ENCODE measurements at places on chromosomes 7 and 10.

DNA sequence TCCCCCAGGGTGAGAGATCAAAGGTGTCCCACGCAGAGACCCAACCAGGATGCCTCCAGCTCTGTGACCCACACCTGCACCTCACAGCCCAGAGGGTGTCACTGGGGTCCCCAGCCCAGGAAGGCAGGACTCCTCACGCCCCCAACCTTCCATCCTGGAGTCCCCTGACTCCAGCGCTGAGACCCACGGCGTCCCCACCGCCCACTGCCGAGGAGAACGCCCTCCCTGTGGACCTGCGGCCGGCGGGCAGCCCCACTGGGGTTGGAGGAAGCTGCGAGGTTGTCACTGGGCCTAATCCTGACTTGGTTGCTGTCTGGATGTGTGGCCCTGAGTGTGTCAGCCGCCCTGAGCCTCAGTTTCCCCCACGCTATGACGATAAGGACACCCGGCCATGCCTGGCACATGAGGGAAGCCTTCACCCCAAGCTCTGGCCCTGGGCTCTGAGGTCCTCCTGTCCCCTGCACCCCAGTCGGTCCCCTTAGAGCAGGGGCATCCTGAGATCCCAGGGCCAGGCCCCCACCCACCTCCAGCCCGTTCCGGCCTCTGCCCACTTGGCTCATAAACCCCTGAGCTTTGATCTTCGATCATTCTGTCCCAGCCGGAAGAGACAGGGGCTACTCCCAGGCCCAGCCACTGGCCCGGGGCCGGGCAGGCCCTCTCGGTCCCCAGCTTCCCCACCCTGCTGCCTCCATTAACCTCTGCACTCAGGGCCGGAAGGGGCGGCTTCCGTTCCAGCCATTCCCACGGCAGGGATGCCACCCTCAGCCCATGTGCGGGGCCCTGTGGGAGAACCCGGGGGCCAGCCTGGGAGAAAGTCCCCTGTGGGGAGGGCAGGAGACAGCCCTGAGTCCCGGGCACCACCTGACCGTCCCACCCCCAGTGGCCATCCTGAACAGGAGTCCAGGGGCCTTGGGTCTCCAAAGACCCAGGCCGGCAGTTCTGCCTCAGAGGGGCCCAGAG is 113.2 kb downstream of the MICALL2 start:
- DNase-seq = no peak

GRCh38 chr7:135414850-135415439 is 95.0 kb downstream of the CNOT4 start:
- no peak for DNase-seq

- no peak for DNase-seq
These were observed 104.2 kb upstream of the ACBD5 start for GRCh38 chr10:27344568-27345454.

DNA sequence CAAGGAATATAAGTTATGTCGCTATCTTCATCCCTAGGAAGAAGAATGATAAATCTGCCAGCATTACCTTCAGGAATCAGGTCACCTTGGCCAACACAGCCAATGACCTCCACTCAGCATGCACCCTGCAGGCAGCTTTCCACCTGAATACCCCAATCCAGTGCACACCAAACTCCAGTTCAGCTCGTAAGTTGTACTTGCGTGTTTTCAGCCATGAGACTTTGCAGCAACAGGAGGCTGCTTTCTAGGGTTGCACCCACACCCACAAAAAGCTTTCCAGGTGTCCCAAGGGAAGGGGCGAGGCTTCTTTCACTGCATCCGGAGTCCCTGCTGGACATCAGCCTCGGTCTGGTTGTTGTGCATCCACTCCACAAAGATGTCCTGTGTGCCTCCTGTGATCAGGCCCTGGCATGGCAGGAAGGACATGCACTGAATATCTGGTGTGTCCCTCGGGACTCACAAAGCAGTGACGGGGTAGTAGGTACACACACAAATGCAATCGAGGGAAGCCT is 282.9 kb downstream of the GRID1 start:
- no peak for DNase-seq

DNA sequence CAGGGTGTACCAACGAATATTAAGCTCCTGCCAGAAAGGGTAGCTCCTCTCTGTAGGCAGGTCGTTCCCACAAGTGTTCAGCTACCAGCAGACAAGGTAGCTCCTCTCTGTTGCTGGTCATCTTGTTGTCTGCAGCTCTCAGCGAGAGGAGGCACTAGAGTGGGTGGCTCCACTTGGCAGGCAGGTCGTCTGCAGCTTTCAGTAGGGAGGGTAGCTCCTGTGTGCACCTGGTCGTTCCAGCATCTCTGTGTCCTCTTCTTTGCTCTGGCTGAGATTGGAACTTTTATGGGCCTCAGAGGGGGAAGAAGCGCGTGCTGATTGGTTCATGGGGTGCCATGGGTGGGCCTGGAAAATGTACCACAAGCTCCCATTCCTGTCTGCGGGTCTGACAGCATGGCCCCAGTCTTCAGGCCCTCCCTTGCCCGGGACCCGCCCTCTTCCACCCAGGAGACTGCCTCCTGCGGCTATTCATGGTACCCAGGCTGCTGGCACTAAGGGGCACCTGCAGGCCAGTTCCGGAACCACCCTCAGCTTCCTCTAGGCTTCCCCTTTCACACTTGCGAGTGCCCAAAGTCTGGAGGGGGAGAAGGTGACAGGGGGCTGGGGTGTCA is 63.9 kb upstream of the CACNA2D1 start:
- DNase-seq = no peak

DNA sequence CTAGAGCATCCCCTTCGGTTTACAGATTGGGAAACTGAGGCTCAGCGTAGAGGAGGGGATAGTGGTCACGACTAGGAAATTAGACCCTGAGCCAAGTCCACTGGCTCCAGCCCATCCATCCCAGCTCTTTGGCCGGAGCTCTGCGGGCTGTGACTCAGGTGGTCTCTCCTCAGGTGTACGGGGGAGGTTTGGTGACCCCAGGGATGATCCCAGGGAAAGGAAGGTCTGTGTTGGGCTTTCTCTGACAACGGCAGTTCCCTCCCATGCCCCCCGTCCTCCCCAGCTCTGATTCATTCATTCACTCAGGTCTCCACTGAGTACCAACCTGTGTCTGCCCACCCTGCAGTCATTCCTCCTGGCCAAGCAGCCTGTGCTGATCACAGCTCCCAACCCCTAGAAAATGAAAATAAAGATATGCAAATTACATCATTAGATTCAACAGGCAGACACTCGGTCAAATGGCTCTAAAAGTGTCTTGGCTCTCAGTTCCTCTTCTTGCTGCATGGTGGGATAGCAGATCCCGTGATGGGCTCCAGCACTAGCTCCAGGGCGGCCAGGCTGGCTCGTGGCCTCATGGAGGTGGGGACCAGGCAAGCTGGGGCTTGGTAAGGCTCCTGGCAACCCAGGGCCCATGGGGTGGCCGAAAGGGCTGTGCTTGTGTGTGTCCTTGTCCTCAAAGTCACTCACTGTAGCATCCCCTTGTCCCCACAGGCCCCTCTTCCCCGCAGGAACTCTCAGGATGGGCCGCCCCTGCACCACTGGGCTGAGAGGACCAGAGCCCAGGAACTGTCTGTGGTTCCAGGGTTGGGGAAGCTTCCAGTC is 37.8 kb downstream of the CLRN3 start:
- no peak for DNase-seq

DNA sequence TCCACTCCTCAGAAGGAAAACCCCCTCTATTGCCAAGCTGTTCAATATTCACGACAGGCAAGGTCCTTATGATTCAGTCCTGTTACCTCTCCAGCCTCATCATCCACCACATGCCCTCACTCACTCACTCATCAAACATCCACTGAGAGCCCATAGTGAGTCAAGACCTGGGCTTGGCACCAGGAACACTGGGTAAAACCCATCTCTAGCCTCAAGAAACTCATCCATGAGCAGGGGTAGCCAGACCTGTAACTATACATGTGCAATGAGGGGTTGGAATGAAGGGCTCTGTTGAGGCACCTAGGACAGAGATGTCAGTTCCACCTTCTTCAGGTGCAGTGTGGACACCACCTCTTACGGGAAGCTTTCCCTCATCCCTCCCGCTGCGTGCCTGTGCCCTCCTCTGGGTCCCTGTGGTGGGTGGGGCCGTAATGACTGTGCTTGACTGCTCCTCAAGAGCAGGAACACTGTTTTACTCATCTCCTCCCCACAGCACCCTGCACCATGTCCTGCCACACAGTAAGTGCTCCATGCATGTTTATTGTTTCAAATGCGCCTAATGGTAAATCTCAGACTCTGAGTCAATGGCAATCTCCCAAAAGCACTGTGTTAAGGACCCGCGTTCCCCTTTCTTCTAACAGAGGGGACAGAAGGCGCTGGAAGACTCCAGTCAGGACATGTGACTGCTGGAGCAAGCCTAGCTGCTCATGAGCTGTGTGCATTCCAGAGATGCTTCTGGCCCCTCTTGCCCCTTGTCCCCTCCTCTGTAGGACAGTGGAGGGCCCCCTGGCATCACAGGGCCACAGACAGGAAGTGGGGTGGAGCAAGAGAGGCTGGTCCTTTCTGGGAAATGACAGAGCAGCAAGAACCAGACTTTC is 95.4 kb downstream of the HIPK2 start:
- DNase-seq = no peak

DNA sequence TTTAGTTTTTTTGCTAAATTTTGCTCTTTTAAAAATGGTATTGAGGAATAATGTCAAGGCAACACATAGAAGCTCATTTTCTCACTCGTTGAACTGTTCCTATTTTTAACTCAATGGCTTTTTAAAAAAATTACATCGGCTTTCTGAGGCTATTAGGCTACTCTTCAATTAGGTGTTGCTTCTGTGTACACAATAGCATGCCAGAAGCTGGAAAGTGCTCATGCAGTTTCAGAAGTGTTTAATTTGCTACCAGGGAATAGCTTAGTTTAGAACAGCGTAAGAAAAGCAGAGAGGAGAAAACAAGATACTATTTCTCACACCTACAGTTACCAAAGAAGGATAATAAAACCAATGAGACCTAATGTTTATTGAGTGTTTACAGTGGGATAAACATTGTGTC is 157.4 kb downstream of the NXPH1 start:
- no peak for DNase-seq

DNA sequence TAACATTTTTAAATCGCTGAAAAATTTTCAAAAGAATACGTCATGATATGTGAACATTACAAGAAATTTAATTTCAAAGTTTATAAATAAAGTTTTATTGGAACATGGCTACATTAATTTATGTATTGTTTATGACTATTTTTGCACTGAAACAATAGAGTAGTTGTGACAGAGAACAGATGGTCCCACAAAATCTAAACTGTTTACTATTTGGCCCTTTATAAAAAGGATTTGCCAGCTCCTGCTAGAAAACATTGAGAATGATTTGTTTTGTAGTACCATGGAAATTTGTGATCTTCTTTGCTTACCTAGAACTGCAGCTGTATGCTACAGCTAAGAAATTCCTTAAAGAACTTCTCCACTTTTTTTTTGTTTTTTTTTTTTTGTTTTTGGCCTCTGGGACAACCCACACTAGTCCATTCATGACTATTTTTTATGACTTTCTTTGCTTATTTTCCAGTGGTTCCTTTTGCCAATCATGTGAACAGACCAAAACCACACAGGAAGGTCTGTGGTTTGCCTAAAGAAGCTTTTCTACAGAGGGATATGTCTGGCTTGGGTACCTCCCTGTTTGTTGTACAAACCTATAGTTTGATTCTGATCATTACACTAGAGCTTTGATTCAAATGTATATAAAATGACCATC is 55.7 kb downstream of the ST7 start:
- no peak for DNase-seq

DNA sequence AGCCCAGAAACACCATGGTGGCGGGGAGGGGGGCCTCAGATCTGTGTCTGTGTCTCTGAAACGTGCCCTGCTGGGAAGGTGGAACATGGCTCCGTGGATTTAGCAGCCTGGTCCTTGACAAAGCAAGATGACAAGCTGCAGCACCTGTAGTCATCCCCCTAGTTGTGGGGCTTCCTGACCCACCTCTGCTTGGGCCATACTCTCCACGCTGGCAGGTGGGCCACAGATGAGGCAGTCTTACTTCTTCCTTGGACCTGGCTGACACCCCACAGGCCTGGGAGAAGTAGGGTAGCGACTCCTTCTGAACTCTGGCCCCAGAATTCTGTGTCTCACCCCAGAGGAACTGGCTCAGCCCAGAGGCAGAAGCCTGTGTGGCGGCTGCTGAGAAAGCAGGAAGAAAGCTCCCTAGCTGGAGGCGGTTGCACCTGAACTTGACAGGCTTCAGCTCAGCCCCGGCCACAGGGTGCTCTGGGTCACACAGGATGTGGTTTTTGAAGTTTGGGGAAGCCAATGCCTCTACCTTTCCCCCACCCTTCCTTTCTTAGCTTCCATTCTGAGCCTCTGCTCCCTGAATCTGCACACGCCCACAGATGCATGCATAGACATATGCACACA is 113.9 kb downstream of the ABLIM1 start:
- DNase-seq = no peak

DNA sequence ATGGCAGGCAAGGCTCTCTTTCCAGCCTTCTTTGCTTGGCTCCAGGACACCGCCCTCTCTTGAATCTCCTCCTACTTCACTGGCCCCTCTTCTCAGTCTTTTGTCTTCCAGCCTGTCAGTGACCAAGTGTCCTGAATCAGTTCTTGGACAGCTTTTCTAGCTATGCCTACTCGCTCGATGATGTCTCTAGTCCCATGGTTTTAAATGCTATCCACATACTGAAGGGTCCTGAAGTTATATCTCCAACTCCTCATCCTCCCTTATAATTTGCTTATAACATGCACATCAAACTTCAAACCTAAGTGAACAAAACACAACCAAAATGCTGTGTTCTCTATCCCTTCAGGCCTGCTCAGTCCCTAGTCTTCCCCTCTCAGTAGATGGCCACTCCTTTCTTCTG is 5.0 kb upstream of the GOLGA7B start:
- no peak for DNase-seq

GRCh38 chr10:92493362-92493761 is 80.5 kb downstream of the IDE start:
- no peak for DNase-seq

- no peak for DNase-seq
These were observed 2.9 kb downstream of the KLF6 start for GRCh38 chr10:3782146-3782450.

GRCh38 chr7:127514499-127514898 is 70.9 kb downstream of the GCC1 start:
- DNase-seq = no peak

Measured in anterior cingulate cortex (tissue), 58 donors.